ENCODE measurements at places on chromosomes 2 and 18.

GRCh38 chr18:79986726-79987125, 1.6 kb downstream of the TXNL4A start:
- DNase-seq: no peak

GRCh38 chr2:123468071-123468470, 557.0 kb upstream of the CNTNAP5 start:
- DNase-seq: no peak

GRCh38 chr2:181738074-181738473, 57.8 kb upstream of the NEUROD1 start:
- no peak for DNase-seq

DNA sequence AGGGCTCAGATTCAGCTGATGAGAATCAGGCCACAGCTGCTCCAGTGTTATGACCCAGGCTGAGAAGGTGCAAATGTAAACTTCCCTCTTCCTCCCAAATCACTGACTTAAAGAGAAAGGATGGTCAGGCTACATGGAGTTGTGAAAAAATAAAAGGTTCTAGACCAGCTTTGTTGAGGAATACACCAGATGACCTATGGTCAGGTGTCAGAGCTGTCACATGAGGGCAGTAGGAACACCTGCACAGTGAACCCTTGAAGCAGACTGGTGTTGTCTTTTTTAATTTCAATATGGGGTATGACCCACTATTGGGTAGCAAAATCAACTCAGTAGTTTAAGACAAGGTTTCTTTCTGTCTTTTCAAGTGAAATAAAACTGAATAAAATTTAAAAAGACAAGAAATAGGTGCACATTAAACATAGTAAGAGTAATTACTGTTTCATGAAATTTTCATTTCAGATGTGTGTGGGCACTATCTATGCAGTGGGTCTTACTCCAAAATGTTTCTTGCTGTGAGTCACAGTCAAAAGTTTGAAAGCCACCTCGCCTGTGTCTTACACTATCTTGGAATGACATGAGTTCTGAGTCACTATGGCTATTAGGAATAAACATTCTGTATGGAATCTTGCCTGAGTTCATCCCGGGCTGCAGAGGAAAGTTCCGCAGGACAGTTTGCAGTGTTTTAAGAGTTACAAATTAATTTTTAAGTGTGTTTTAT, 83.6 kb downstream of the ACVR1 start:
- DNase-seq: no peak

- no peak for DNase-seq
Observed at GRCh38 chr2:140270224-140270623, 1490.0 kb upstream of the NXPH2 start.

DNA sequence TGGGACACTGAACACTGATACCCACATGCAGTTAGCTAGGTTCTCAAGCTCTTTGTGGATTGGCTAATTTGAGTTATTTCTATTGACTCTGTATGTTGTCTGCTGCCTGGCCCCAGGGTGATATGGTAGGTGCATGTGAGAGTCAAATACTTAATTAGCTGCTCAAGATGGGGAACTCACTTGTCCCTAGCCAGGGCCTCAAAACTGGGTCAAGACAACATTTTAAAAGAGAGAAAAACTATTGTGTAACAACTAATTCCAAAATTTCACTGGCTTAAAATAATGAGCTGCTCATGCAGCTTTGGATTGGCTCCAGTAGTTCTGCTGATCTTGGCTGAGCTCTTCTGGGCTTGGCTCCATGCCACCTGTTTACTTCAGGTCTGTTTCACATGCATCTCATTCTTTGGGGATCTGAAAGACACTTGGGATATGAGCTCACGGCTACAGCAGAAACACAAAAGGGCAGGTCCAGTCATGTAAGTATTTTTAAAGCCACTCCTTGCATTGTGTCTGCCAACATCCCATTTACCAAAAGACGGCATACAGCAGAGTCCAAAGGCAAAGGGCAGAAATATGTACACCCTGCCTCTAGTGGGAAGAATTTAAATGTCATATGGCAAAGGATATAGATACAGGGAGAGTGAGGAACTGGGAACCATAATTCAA, 716.8 kb downstream of the SUCLG1 start:
- no peak for DNase-seq

DNA sequence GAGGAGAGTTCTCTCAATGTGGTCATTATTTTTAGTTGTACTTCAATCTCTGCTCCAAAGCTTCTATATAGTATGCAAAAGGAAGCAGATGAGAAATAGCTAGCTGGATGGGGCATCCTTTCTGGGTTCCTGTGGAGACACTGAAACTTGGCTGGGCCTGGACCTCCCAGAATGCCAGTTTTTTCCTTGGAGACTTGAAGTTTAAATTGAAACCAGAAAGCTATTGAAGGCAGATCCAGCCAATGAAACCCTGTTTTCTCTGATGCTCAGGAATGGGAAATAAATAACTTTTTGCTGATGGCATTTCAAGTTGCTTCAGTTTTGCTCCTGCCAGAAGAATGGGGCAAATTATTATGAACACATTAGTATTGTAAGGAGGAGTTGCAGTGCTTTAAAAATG, 2.9 kb downstream of the SETBP1 start:
- DNase-seq: no peak

DNA sequence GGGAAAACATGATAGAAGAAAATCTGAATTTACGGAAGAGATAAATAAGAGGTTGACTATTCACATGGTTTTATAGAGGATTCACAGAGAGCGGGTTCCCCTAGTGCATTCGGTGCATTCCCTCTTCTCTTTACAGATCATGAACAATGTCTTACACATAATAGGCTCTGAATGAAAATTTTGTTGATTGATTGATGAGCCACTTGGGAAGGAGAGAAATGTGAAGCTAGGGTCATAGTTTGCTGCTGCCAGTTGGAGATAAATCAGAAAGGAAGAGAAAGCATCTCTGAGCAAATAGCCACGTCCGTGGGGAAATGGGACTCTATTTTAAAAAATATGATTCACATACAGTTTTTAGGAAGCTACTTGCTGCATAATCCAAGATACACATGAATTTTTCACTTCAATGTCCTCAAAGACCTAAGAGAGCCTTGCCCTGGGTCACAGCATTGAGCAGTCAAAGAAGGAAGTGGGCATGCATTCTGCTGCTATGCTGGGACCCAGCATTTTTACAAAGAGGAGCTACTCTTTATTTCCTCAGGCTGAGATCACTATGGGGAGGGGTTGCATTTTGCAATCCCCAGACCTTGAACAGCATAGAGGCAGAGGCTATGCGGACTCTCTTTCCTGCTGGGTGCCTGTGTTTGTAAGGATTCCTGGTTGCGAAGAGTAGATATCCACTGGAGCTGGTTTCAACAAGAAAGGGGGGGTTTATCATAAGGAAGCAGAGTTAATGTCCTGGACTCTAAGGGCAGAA, 395.3 kb downstream of the TSN start:
- DNase-seq: no peak

DNA sequence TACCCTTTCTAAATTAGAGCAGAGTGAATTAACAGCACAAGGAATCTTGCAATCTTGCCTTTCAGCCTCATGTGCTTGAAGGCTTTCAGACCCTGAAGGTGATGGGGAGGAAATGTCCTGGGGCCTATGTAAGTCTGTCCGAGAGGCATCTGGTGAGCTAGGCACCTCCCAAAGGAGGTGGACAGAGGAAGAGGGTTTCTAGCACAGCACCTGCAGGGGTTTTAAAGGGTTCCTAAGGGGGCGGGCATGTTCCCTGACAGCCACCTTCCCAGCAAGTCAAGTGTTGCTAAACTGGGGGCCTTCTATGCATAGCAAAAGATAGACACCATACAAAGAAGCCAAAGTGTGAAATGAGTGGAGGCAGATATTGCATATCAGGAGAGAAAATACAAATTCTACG, 88.5 kb downstream of the CDH2 start:
- no peak for DNase-seq

DNA sequence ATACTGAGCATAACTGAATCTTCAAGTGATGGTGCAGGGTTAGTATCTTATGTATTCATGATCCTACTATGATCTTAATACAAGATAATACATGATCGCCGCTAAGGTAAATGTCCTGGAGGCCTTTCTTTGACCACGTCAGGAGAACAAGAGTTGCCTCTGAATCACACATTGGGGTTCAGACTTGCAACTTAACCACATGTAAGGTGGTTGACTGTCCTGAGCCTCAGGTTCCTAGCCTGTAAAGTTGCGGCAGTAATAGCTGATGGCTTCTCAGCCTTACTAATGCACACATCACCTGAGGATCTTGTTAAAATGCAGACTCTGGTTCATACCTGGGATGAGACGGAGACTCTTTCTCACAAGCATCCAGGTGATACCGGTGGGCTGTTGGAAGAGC, 112.5 kb downstream of the MGAT5 start:
- no peak for DNase-seq

DNA sequence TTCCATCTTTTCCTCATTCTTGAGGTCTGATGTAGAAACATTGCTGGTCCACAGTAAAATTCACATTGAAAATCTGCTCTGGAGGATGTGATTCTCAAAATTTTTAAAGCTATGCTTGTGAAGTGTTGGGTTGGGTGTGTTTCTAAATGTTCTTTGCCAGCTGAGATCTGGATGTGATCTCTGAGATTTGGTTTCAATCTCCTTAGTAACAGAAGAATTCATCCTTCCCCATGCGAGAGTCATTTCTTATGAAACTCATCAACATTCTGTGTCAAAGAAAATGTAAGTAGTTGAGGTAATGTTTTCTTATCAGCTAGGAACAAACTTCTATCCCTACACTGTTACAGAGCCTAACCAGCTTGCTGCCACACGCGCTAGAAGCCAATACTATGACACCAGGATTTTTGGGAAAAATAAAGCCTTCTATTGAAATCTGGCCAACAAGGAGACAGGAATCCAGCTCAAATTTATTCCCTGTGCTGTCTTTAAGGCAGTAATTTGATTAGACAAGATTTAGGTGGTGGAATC, 134.9 kb downstream of the PTH2R start:
- no peak for DNase-seq

DNA sequence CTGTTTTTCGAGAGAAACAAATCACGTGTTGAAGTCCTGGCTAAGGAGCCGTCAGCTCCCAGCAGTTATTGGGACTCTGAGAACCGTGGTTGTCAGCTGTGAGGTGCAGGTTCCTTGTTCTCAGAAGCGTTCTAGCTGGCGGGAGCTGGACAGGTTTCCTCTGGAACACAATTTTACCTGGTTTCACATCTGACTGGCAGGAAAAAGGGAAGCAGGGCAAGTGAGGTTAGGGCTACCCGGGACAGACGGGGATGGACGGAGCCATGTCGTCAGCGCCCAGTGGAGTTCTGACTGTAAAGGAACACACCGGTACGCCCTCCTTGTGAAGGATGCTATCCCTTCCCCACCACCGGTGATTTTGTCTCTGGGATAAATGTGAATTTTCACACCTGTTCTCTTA, 26.1 kb downstream of the ITGB1BP1 start:
- no peak for DNase-seq

DNA sequence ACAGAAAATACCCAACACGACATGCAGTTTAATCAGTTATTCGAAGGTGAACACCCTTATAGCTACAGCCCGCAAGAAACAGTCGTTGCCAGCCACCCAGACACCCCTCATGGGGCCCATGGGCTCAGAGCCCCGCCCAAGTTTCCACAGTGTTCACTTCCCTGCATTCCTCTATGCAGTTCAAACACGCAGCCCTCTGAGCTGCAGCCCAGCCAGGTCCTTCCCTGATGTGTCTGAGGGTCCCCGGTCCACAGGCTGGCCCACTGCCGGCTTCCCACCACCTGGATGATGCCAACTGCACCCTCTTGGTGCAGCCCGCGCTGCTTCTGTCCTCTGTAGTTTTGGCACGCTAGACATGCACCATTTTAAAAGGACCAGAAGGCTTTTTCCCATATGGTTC, 87.4 kb downstream of the ZNF516 start:
- DNase-seq: no peak

GRCh38 chr2:233830111-233830802, 24.1 kb downstream of the HJURP start:
- DNase-seq: no peak

- no peak for DNase-seq
Observed at GRCh38 chr2:51510303-51510702, 478.4 kb upstream of the NRXN1 start.

DNA sequence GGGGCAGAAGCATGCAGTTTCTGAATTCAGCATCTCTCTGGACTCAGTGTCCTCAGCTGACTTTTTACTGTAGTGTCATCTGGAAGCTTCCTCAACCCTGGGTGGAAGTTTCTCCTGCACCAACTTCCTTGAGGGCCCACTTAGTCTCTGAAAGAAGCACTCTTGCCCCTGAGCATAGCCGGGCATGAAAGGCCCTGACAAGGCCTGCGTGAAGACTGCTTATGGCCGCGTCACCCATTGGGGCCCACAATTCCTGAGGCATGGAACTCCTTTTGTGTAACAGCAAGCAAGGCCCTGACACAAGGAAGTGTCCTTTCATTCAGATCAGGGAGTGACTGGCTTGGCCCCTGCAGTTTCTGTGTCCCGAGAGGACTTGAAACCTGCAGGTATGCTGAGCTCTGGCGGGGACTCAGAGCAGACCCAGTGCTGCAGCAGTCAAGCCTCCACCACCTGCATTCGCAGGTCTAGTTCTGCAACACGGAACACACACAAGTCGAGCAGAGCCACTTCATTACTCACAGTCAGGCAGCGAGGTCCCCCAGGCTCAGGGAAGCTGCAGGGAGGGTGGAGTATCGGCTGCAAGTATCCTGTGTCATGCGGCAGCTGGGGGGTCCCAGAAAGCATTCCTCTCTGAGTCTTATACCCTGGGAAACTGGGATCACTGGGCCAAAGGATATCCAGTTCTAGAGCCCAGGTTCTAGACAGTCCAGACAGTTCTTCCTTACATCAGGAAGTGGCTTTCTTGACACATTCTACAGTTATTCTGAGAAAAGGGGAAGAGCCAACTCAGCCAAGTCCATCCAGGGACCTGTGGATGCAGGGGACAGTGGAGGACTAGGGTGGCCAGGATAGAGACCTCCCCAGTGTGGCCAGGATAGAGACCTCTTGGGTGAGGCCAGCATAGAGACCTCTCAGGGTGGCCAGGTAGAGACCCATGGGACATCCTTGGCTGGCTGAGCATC, 35.6 kb upstream of the PRLH start:
- no peak for DNase-seq

DNA sequence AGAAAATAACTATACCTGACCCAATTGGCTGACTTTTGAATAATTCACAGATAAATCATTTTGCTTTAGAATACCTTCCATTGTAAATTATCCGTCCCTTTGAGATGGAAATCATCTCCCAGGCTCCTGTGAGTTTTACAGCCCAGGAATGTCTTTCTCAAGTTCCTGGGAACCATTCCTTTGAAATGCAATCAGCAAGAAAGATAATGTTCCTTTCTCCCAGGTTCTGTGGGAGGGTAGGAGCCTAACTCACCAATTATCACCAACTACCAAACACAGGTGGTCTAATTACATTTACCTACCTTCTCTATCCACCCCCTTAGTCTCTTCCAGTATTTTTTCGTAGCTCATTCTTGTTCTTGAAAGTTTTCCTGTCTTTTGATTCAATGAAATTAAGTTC, 1016.0 kb downstream of the SOCS6 start:
- DNase-seq: no peak

Data from DMS79 treated with DMSO at 0.1 percent for 48 hours (cell line).